ENCODE measurements at places on chromosomes 7 and 10.

- no peak for DNase-seq
These were observed 24.6 kb upstream of the MRPS33 start for GRCh38 chr7:141039376-141039775.

DNA sequence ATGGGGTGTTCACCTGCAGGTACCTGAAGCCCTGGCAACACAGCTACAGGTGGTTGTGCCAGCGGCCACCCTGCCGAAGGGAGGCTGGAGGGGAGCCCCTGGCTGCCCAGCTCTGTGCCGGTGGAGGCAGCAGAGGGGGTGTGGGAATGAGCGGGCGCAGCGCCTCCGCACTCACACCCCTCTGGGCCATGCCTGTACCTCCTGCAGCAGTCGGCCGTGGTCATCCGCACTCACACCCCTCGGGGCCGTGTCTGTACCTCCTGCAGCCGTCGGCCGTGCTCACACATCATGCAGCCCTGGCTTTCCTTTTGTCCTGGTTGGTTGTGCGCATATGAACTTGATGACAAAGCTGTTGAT lies 1.7 kb downstream of the ZNF511 start:
- no peak for DNase-seq

DNA sequence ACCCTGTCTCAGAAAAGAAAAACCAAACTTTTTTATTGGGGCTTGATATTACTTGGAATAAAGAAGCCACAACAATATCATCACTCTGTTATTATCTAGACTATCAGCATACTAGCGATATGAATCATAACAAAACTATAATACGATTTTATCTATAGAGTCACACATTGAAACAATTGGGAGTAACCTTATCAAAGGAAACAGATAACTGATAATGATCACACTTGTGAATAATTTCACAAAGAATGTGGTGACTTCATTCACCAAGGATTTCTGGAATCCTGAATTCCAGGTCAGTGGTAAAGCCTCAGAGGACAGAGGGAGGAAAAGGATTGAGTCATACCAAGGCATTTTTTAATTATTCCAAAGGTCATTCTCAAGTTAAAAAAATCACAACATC lies 32.1 kb upstream of the NMT2 start:
- DNase-seq = no peak

DNA sequence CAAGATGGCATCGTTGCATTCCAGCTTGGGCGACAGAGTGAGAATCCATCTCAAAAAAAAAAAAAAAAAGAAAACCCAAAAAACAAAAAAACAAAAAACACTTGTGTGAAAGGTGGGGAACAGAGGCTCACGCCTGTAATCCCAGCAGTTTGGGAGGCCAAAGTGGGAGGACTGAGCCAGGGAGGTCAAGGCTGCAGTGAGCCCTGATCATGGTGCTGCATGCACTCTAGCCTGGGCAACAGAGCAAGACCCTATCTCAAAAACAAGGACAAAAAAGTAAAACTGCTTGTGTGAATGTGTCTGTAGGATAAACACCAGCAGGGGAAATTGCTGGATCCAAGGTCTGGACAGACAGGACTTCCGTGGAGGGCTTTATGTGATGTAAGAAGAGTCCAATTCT lies 4.5 kb downstream of the PAOX start:
- no peak for DNase-seq

- DNase-seq = peak; percentile 51
These were observed 652 bp downstream of the PCGF5 start for GRCh38 chr10:91220954-91221675.

- no peak for DNase-seq
These were observed 501.6 kb downstream of the GALNT17 start for GRCh38 chr7:71633551-71634008.

DNA sequence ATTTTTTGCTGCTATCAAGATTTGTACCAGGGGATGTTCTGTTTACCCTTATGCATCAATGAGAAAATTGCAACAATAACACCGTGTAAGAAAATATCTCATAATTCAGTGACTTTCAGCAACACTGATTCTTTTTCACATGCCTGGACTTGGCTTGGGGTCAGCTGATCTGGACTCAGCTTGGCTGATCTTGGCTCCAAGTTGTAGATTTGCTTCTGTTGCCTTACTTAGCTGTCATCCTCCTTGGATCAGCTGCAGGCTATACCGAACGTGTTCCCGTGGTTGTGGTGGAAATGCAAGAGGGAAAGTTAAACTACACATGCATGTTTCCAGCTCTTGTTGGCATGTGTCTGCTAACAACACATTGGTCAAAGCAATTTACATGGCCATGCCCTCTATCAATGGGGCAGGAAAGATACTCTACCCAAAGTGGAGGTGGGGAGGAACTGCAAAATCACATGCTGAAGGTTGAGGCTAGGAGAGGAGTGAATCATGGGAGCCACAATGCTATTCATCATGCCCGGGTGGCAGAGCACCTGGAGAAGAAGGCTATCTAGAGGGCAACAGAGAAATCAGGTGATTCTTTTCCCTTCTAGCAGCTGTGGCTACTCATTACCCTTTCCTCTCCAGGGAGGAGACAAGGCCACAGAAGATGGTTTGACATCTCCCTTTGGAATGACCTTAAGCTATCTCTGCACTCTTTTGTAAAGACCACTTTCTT lies 1276.3 kb upstream of the AUTS2 start:
- no peak for DNase-seq

- no peak for DNase-seq
These were observed 198.3 kb upstream of the KAT6B start for GRCh38 chr10:74628136-74628535.

DNA sequence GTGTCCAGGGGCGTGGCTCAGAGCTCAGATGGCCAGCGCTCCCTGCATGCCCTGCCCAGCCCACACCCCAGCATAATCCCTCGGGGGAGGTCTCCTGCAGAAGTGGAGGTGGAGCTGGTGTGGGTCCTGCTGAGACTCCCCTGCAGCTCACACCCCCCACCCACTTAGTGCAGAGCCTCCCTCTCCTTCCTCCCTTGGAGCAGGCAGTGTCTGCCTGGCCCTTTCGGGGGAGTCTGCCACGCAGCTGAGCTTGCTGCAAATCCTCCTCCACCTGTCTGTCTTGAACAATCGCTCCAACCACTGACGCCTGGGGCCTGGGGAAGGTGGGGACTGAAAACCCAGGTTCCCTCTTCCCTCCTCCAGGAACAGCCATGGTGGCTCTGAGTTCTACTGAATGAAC lies 219.7 kb upstream of the PPP2R2D start:
- DNase-seq = no peak

GRCh38 chr10:79392506-79393176 lies 45.4 kb downstream of the PPIF start:
- no peak for DNase-seq

GRCh38 chr10:49131507-49132361 lies 2.1 kb downstream of the FAM170B start:
- DNase-seq = no peak

- DNase-seq = no peak
These were observed 481.3 kb downstream of the DNAJB6 start for GRCh38 chr7:157817944-157818700.

DNA sequence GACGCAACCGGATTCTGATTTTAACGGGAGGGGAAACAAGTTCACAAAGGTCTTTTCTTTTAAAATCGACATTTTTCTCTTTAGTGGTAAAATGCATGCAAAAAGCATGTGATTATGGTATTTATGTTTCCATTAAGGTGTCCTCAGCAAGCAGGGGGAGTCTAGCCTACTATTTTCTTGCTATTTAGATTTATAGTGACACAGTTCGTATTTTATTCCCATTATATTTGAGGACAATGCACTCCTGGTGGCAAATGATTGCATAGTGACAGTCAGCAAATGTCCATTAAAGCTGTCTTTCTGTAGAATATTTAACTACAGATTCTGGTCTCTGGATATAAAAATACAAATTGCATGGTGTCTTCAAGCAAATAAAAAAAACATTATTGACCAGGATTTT lies 554.2 kb downstream of the PARD3 start:
- DNase-seq = no peak

GRCh38 chr7:130957137-130957513 lies 223.1 kb upstream of the KLF14 start:
- DNase-seq = no peak

DNA sequence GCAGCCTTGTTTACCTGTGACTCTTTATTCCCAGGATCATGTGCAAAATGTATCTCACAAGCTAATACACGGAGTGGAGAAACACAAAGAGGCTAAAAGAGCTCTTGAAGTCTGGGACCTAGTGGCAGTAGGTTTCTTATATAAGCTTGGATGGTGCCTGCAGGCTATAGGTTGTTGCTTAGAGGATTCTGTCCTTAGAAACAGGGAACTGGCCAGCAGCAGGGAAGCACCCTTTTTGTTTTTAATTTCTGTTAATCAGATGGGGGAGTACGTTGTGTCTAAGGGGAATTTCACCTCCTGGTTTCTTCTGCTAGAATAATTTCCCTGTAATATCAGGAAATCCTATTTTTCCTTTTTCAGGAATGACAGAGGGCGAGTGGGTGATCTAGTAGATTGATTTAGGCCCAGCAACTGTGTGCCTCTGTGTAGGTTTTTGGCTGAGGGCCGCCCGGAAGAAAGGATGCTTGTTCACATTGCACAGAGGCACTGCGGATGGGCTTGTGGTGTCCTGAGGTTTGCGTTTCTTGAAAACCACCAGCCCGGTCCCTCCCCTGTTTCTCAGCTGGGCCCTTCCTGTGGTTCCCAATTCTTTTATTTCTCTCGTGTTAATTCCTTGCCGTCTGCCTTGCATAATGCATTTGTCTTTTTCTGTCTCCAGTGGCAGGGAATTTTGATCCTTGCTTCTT lies 158.0 kb downstream of the CAMK1D start:
- peak; percentile 39 for DNase-seq

DNA sequence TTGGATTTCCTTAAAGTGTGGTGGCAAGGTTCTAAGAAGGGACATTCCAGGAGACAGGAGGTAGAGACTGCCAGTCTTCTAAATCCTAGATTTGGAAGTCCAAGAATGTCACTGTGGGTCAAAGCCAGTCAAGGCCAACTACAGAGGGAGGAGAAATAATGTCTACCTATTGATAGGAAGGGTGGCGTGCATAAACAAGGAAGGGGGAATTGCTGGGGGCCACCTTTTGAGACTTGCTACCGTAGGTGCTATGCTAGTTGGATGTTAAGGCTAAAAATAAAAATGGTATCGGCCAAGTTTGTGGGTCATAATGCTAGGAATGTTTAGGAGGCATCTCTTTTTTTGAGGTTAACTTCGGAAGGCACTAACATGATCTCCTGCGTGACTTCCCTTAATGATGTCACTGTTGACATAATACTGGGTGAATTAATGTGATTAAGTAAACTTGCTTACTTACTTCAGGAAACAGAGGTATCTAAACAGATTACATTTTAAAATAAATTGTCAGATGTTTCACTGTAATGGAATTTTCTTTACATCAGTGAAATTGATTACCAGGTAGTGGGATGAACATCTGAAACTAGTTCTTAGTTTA lies 4.8 kb downstream of the BTRC start:
- DNase-seq = no peak

DNA sequence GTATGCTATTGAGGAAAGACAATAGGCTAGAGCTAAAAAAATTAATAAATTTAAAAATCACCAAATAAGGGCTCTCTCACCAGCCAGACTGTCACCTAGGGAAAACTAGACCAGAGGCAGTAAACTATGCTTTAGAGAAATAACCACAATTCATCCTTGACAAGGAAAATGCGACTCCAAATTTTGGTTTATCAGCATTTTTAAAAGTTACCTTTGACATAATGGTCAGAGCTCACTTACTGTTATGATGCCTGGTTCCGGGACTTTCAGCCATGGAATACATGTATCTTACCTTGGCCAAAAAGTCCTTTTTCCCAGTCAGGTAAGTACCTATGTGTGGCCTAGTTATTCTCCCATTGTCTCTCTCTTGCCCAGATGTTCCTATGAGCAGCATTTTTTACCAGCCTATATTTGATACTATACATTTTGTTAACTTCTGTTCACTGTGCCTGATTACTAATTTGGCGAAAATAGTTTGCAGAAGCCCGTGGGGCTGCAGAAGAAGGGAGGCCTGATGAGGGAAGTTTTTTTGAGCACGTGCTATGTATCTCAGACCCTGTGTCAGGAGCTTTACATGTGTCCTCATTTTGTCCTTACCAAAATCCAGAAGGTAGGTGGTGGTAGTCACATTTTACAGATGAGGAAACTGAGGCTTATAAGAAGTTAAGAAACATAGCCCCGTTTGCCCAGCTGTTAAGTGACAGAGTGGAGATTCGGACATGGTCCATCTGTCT lies 149.7 kb downstream of the CELF2 start:
- DNase-seq = no peak

DNA sequence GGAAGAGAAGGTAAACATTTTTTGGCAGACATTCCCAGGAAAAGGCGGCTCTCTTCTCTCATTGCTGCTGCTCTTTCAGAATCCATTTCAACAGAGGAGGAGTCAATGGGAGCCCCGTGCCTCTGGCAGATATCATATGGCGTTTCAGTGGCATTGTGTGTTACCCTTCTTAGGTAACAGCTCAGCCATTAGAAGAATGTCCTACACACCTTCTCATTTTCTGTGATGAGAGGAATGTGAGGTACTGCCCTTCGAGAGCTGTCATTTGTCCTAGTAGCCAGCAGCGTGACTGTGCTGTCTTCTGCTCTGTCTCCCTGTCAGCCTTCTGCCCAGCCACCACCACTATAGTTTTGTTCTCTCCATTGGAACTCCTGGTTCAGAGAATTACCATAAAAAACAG lies 102.4 kb downstream of the EGFR start:
- DNase-seq = no peak

- DNase-seq = no peak
These were observed 14.2 kb downstream of the TFAM start for GRCh38 chr10:58399410-58399809.

DNA sequence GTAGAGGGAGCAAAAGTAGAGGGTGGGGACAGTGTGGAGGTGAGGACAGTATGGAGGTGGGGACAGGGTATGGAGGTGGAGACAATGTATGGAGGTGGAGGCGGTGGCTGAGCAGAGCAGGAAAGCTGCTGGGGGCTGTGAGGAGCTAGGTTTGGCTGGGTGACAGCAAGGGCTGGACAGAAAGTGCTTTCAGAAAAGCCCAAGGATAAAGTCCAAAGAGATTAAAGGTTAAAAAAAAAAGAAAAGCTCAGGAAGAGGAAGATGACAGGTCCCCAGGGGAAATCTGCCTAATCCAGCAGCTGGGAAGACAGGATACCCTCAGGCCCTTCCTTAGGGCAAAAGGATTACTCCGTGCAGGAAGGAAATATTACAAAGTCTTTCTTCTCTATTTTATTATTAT lies 32.1 kb upstream of the PFKFB3 start:
- DNase-seq = no peak

DNA sequence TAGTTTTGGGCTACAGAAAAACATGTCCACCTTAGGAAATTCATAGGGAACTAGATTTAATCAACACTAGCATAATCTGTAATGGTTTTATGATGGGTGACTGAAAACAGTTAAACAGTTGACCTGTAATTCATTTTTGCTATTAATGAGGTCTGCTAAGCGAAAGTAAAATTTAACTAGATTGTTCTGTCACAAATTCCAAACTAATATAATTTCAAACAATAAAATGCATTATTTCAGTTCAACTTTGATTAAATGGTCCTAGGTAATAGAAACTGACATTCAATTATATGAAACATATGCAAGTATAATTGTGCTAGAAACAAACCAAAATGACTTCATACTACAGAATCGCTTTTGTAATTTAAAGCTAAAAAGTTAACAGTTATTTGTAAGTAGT lies 6.9 kb downstream of the NOC3L start:
- DNase-seq = no peak
